ENCODE measurements at places on chromosomes 7 and 10.
A peak's percentile ranks its signal among the peaks of the same experiment; 100 is the strongest.

GRCh38 chr10:49540056-49540797, 1.3 kb upstream of the ERCC6 start:
- DNase-seq, result no peak

- no peak for DNase-seq
These were observed 1.9 kb downstream of the ZCCHC24 start for GRCh38 chr10:79443338-79444198.

DNA sequence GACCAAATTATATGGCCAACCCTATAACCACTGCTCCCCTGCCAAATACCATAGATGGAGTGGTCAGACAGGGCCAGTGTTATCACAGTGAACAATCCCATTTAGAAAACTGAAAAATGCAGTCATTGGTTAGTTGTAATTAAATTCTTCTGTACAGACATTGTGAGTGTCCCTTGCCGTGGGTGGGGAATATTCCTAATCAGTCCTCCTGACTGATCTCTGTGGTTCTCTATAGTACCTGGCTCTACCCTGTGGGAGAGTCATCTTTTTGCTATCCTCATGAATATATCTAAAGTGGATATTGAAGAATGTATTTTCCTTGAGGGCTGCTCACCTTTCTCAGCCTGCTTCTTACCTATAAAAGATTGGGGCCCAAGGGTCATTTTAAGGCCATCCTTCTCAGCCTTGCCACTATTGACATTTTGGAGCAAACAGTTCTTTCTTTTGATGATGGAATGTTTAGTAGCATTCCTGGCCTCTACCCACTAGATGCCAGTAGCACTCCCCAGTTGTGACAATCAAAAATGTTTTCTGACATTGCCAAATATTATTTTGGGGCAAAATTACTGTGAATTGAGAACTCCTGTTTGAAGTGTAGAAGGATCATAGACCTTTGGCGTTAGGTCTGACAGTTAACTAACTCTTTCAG, 110.2 kb downstream of the MAPK8 start:
- no peak for DNase-seq

- DNase-seq, result no peak
These were observed 4.5 kb downstream of the NEUROG3 start for GRCh38 chr10:69568472-69569395.

DNA sequence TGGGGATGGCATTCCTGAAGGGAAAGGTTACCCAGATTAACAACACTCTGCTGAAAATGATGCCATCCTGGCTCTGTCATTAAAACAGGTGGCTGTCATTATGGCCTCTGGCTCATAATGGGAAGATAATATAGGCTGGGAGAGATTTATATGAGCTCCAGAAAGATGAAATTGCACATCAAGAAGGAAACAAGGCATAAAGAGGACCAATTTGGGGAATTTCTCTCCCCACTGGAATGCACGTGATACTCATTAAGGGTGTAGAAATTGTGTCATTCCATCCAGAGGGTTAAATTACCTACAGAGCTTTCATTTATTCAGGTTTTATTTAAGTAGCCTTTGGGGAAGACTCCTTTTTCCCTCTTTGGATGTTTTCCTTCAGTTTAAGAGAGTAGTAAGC, 71.6 kb upstream of the CELF2 start:
- DNase-seq, result no peak

- DNase-seq, result peak; percentile 70
These were observed 229.5 kb upstream of the FZD1 start for GRCh38 chr7:91034459-91035368.

- DNase-seq, result peak; percentile 56
These were observed 16.0 kb upstream of the SLC29A3 start for GRCh38 chr10:71302874-71303568.

GRCh38 chr7:104123786-104124185, 84.0 kb downstream of the ORC5 start:
- DNase-seq, result no peak

DNA sequence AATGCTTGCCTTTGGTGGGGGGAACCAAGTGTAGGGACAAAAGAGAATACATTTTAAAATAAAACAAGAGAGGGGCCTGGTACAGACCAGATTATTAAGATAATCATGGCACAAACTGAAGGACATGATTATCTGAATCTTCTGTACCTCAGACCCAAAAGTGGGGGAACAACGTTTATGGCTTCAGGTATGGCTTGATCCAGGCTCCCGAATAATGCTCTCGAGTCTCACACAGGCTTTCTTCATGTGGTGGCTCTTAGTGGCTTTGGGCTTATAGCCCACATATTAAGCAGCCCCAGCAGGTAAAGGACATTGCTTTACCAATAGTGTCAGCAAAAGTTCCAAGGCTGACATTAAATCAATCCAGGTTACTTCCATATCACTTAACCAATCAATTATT, 106.8 kb upstream of the FOXK1 start:
- DNase-seq, result no peak

DNA sequence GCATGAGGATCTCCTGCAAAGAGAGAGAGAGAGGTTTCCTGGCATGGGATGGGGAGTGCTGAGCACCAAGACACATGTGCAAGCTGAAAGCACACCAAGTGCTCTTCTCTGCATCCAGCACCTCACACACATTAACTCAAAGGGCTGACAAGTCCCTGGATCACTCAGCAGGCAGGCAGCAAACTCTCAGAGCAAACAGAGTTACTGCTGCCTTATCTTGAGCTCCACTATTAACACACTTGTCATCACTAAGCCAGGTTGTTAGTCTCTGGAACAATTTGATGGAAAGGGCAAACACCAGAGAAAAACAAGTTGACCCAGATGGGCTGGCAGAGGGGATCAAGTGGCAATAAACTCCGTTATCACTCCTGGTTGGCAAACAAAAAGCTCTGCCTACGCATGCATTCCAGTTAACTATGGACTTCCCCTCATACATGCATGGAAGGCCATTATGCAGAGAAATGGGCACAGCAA, 349.9 kb downstream of the KCNMA1 start:
- DNase-seq, result no peak

- DNase-seq, result peak; percentile 28
These were observed 117.5 kb upstream of the HGF start for GRCh38 chr7:81887098-81888090.

- DNase-seq, result no peak
These were observed 21.9 kb downstream of the SND1 start for GRCh38 chr7:127673902-127674301.

- no peak for DNase-seq
These were observed 81.4 kb downstream of the VSTM4 start for GRCh38 chr10:49033939-49034338.

DNA sequence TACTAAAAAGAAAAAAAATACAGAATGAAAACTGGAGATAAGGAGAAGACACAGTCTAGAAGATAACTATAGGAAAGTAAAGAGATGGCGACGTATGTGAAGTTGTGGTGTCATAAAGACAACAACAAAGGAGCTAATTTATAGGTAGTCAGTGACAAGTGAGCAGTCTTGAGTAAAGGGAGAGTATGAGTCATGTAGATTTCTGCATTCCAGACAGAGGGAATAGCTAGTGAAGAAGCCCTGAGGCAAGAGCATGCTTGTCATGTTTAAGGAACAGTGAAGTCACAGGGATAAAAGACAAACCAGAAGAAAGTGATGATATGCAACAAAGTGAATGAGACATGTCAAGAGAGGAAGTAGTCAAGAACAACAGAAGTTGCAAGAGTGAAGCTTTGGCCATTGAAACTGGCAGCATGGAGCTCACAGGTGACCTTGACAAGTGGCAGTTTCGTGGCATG, 2.3 kb upstream of the MIOS start:
- DNase-seq, result no peak

DNA sequence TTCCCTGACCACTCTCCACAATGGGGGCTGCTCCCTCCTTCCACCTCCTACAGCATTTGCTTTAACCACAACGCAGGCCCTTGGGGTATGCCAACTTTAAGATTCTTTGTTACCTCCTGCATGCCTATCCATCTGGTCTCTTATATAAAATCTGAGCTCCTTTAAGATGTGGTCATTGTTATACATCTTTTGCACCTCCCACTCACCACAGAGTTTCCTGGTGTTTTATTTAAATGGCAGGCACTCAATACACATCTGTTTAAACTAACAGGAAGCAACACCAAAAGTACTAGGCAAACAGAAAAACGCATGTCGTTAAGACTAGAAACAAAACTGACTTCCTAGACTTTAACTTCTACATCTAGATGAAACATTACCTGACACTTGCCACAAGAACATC, 36.3 kb downstream of the SLC25A13 start:
- no peak for DNase-seq

- no peak for DNase-seq
These were observed 21.8 kb downstream of the MAP3K8 start for GRCh38 chr10:30455816-30456215.

- DNase-seq, result peak; percentile 54
These were observed 354.2 kb downstream of the DNAJB6 start for GRCh38 chr7:157690833-157691585.

GRCh38 chr10:129046962-129047361, 420.1 kb upstream of the MGMT start:
- DNase-seq, result no peak

DNA sequence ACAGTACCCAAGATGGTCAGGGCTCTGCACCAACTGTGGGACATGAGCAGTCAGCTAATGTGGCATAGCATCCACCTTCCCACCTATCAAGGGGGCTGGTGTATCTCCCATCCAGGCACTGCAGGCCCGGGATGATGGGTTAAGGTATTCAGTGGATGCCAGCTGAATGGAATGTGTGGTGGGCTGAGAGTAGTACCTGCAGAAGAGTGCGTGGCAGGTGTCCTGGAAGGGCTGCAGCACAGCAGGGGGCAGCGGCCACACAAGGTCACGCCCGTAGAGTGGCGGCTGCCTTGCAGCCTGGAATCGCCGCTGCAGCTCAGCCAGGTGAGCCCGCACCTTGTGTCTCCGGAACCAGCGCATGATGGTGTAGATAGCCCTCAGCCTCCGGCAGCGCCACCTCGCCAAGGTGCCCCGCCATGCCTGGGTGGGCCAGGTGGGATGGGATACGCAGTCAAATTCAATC, 13.3 kb downstream of the MYO1G start:
- no peak for DNase-seq

DNA sequence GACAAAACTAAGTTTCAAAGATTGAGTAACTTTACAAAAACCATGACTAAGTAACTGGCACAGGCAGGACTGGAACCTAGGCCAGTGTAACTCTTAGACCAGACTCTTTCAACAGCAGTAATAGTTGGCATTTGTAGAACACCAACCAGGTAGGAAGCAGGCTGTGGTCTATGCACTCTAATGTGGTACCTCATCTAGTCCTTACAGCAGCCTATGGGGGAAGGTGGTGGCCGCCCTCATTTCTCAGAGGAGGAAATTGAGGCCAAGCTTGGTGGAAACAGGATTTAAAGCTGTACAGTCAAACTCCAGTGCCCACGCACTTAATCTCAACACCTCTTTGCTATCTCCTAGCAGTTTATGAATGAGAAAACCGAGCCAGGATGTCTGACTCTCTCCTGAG, 165.4 kb upstream of the LRGUK start:
- DNase-seq, result no peak

- DNase-seq, result no peak
These were observed 30.8 kb upstream of the VSIR start for GRCh38 chr10:71804077-71804476.

DNA sequence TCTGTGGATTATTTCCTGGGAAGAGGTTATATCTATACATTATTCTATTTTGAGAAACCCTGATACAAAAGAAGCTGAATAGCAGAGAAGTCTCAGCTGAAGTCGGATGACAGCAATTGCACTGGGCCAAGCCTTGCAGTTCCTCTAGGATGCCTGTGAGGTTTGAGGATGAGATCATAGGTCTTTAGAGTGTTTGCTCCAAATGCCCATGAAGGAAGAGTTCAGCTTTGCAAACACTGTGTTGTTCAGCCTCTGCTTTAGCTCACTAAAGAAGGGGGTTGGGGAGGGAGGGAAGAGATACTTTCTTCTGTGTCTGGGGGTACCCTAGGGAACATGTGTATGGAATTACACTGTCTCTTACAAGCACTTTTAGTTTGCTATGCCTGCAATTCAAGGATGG, 282.5 kb upstream of the NRP1 start:
- no peak for DNase-seq

DNA sequence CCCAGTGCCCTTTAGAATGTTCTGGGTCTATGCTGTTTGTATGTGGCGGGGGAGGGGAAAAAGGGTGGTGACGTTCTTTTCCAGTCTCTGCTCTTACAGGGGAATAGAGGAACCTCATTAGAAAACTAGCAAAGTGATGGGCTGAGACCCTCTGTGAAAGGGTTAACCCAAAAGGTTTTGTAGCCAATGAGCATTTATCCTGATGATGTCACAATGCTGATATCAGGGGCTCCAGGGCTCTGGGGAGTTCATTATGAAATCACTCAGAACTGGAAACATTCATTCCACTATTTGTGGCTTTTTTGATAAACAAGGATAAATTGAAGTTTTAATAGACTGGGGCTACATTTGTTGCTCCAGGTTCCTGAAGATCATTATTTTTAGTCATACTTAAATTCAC, 71.7 kb downstream of the ARID5B start:
- DNase-seq, result no peak

DNA sequence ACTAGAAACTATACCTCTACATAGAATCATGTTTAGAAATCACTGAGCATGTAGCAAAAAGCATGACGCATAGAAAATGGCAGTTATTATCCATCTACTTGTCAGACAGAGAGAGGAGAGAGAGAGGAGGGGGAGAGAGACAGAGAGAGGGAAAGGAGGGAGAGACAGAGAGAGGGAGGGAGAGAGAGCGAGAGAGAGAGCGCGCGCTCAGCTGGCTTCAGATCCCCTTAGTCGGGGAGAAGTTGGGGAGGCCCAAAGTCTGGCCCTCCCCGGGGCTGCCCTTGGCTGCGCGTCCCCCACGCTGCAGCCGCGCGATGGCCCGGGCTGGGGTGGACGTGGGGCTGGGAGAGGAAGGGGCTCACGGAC, 37.0 kb downstream of the CNPY1 start:
- no peak for DNase-seq

DNA sequence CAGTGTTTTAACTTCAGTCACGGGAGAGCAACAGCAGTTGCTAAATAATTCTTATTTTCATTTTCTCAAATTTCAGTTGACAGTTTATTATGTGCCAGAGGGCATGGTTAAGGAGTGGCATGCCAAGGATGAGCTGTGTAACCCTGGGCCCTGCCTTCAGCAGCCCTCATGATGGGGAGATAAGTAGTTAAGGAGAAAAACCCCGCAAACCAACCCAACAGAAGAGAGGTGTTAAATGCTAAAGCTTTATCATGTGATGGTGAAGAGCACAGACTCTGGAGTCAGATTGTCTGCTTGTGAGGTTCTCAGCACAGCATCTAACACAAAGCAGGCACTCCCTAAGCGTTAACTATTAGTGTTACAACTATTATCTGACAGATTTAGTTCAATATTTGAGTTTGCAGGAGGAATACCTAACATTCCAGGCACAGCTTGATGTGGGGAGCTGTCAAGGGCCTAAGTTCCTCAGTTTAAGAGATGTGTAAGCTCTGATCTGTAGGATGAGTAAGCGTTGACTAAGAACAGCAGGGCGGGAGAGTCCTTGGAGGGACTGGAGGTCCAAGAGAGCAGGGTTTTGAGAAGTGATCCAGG, 29.6 kb downstream of the STAM start:
- no peak for DNase-seq

All from NCI-H1436 (cell line).